Activated CD4-positive, alpha-beta T cell treated with anti-CD3 and anti-CD28 coated beads, Interleukin-2, amount 10 ng/mL, durations not matched to agents 7 days and 5 days (primary cell): ENCODE measurements at places on chromosomes 2 and 18. TPM values are rescaled to one million over a fixed set of nuclear protein-coding genes. Genes with fewer than 3 reads are reported as not detected.

Gene ASB18
- not detected for total RNA-seq

Gene ZNF236
- 23.9 TPM for total RNA-seq

Gene UGT1A8
- not detected for total RNA-seq

Gene CCDC195
- not detected for total RNA-seq

Gene KIAA2012
- total RNA-seq: not detected

Gene CAVIN2
- not detected for total RNA-seq

Gene NPHP1
- total RNA-seq: 0.27 TPM

DNA sequence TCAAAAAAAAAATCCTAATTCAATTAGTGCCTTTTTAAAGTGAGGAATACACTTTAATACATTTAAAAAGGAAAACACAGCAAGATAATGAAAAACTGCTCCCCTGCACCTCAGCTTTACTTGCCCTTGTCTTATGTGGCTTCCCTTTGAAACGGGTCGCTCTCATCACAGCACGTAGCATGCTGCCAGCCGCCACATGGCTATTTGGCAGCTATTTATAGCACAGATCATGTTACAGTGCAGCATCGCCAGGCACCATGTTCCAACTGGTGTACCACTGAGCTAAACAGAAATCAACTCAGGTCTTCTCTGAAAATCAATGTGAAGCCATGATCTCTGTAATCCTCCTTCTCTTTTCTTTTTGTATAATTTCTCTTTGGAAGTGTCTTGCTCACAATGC lies 65.1 kb downstream of the TMEM182 start:
- no peak for DNase-seq
- no peaks in the 10 kb centered on the region for H3K36me3 ChIP-seq
- no peak overlapping the region for H3K4me3 ChIP-seq
- H3K27ac ChIP-seq: no peak overlapping the region

GRCh38 chr2:23042216-23042906 lies 342.6 kb upstream of the KLHL29 start:
- DNase-seq: no peak
- no peaks in the 10 kb centered on the region for H3K27me3 ChIP-seq
- no peaks in the 10 kb centered on the region for H3K36me3 ChIP-seq
- H3K27ac ChIP-seq: no peak overlapping the region
- no peak overlapping the region for H3K4me3 ChIP-seq

DNA sequence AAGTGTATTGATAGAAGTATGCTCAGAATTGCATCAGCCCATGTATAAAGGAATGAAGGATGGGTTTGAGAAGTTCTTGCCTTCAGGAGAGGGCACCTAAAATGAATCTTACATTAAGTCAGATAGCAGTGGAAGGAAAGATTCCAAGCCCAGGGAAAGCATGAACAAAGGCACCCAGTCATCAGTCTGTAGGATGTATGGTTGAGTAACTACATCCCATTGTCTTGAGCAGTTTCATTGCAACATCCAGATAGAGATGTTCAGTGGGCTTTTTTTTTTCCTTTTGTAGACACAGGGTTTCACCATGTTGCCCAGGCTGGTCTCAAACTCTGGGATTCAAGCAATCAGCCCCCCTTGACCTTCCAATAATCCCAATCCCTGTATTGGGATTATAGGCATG lies 80.7 kb downstream of the ARHGAP28 start:
- no peaks in the 10 kb centered on the region for H3K4me1 ChIP-seq
- H3K27me3 ChIP-seq: no peaks in the 10 kb centered on the region
- no peaks in the 10 kb centered on the region for H3K36me3 ChIP-seq
- H3K27ac ChIP-seq: no peak overlapping the region
- no peak overlapping the region for H3K4me3 ChIP-seq

GRCh38 chr18:37383846-37384595 lies 181.6 kb downstream of the CELF4 start:
- DNase-seq: no peak
- no peak overlapping the region for H3K27ac ChIP-seq
- H3K4me3 ChIP-seq: no peak overlapping the region
- peaks cover 3% of the 10 kb centered on the region for H3K27me3 ChIP-seq

GRCh38 chr18:70582981-70583380 lies 294.1 kb downstream of the SOCS6 start:
- H3K36me3 ChIP-seq: no peaks in the 10 kb centered on the region
- no peaks in the 10 kb centered on the region for H3K4me1 ChIP-seq

- no peak overlapping the region for H3K27ac ChIP-seq
- H3K4me3 ChIP-seq: no peak overlapping the region
- no peaks in the 10 kb centered on the region for H3K27me3 ChIP-seq
- H3K36me3 ChIP-seq: peaks cover 50% of the 10 kb centered on the region
- peak; percentile 25 for DNase-seq
Observed at GRCh38 chr2:181904022-181904632, 12.6 kb downstream of the ITPRID2 start.

DNA sequence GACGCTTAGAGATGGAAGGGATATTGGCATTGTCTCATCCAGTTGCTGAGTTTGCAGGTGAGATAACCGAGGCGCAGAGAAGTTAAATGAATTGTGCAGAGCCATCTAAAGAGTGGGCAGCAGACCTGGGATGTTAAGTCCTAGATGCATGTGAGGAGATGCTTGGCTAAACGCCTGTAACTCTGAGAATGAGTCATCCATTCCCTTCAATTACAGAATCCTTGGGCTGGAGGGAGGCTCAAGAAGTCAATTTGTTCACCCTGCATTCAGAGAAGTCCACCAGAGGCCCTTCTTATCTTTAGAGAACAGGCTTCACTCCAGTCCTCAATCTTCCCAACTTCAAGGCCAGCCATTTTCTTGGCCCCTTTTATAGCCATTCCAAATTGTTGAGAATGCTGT lies 1.6 kb downstream of the EHD3 start:
- no peak for DNase-seq
- no peak overlapping the region for H3K4me3 ChIP-seq
- no peak overlapping the region for H3K27ac ChIP-seq
- H3K4me1 ChIP-seq: peaks cover 9% of the 10 kb centered on the region

DNA sequence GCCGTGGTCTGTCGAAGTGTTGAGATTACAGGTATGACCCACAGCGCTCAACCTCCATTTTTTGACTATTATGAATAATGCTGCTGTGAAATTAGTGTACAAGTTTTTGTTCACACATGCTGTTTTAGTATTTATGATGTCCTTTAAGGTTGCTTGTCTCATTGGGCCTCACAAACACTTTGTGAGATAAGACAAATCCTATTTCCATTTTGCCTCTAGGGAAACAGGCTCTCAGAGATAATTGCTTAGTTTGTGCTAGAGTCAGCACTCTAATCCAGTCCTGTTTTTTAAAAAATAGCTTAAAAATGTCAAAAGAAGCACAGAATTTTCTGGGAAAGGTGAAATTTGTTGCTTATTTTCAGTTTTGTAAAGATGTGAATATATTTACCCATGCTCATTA lies 43.3 kb upstream of the CUL3 start:
- H3K36me3 ChIP-seq: no peaks in the 10 kb centered on the region
- H3K27me3 ChIP-seq: no peaks in the 10 kb centered on the region
- no peak for DNase-seq
- H3K4me1 ChIP-seq: no peaks in the 10 kb centered on the region

DNA sequence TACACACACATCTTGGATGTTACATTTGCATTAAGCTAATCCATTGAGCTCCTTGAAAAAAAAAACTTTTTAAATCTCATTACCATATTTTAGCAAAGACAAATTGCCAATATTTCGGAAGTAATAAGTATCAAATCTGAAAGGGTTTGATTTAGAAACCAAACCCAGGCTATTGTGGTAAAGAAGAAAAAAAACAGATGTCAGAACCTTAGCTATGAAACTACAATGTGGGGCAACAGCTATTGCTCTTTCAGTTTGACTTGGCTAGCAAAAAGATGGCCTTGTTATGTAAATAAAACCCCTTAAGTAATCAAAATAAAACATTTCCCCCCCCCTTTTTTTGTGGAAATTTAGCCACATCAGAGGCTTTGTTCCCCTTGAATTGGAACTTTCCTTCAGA lies 41.2 kb upstream of the REG3A start:
- H3K4me1 ChIP-seq: no peaks in the 10 kb centered on the region
- H3K27ac ChIP-seq: no peak overlapping the region
- no peak overlapping the region for H3K4me3 ChIP-seq
- no peaks in the 10 kb centered on the region for H3K27me3 ChIP-seq
- no peaks in the 10 kb centered on the region for H3K36me3 ChIP-seq

- H3K27ac ChIP-seq: no peak overlapping the region
- no peaks in the 10 kb centered on the region for H3K27me3 ChIP-seq
- H3K4me1 ChIP-seq: peaks cover 10% of the 10 kb centered on the region
- no peak for DNase-seq
- H3K36me3 ChIP-seq: peaks cover 4% of the 10 kb centered on the region
Observed at GRCh38 chr2:86697551-86698104, 22.5 kb upstream of the RMND5A start.

GRCh38 chr2:228731517-228731916 lies 539.6 kb downstream of the PID1 start:
- no peak overlapping the region for H3K27ac ChIP-seq
- no peak for DNase-seq
- H3K4me1 ChIP-seq: no peaks in the 10 kb centered on the region
- H3K4me3 ChIP-seq: no peak overlapping the region
- no peaks in the 10 kb centered on the region for H3K36me3 ChIP-seq
- no peaks in the 10 kb centered on the region for H3K27me3 ChIP-seq

GRCh38 chr18:48893608-48894600 lies 56.9 kb downstream of the SMAD7 start:
- no peak for DNase-seq
- H3K4me1 ChIP-seq: peaks cover 4% of the 10 kb centered on the region
- no peak overlapping the region for H3K4me3 ChIP-seq
- H3K27me3 ChIP-seq: peaks cover 3% of the 10 kb centered on the region
- no peaks in the 10 kb centered on the region for H3K36me3 ChIP-seq

GRCh38 chr18:43735570-43735969 lies 458.3 kb upstream of the SYT4 start:
- DNase-seq: no peak
- no peak overlapping the region for H3K27ac ChIP-seq
- H3K27me3 ChIP-seq: no peaks in the 10 kb centered on the region
- no peaks in the 10 kb centered on the region for H3K36me3 ChIP-seq
- no peak overlapping the region for H3K4me3 ChIP-seq

DNA sequence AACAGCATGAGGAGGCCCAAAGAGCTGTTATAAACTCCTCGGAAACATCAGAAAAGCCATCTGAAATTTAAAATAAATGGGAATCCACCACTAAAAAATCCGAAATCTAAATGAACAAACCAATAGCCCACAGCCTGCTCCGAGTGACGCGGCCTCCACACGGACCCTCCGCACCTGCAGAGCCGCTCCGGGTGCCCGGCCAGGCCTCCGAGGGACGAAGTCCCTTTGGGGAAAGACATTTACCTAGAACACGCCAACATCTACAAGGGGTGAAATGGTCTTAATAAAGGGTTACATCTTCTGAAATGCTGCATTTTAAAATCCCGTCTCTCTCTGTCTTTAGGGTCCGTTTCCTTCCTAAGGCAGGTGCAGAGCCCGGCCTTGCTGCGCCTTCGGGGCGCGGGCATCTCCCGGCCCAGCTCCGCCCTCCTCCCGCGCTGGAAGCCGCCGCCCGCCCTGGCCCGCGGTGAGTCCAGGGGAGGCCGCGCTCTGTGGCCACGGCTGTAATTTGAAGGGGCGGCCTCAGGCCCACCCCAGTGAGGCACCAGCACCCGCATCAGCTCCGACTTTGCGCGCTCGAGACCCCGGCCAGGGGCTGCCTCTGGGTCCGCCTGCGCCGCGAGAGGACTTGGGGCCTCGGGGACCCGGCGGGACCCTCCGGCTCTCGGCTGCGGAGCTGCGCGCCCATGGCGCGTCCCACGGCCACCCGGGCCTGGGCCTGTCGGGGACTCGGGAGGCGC lies 42.3 kb upstream of the CTDP1 start:
- no peak overlapping the region for H3K27ac ChIP-seq
- no peak overlapping the region for H3K4me3 ChIP-seq
- H3K4me1 ChIP-seq: no peaks in the 10 kb centered on the region
- H3K36me3 ChIP-seq: no peaks in the 10 kb centered on the region
- H3K27me3 ChIP-seq: peaks cover 5% of the 10 kb centered on the region

DNA sequence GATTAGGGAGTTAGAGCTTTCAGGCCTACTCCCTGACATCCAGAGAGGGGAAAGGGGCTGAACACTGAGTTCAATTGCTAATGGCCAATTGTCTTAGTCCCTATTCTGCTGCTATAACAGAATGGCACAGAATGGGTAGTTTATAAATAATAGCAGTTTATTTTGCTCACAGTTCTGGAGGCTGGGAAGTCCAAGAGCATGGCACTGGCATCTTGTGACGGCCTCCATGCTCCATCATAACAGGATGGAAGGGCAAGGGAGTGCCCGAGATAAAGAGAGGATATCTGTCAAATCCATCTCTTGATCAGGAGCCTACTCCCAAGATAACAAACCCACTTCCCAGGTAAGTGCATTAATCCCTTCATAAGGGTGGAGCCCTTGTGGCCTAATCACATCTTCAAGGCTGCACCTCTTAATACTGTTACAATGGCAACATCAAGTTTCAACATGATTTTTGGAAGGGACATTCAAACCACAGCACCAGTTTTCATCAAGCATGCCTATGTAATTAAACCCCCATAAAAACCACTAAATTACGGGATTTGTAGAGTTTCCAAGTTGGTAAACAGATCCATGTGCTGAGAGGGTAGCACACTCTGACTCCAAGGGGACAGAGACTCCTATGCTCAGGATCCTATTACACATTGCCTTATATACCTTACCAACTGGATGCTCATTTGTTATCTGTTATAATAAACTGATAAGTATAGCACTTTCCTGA lies 44.6 kb downstream of the BAZ2B start:
- no peak for DNase-seq
- H3K4me3 ChIP-seq: no peak overlapping the region

- H3K36me3 ChIP-seq: no peaks in the 10 kb centered on the region
- no peak for DNase-seq
- H3K27me3 ChIP-seq: peaks cover 19% of the 10 kb centered on the region
- no peak overlapping the region for H3K27ac ChIP-seq
- no peaks in the 10 kb centered on the region for H3K4me1 ChIP-seq
Observed at GRCh38 chr18:63553081-63553480, 10.9 kb downstream of the SERPINB12 start.

- no peak for DNase-seq
- peak overlapping the region; percentile 36 for H3K4me3 ChIP-seq
- H3K36me3 ChIP-seq: no peaks in the 10 kb centered on the region
Observed at GRCh38 chr2:231680992-231681852, 27.1 kb upstream of the PTMA start.

DNA sequence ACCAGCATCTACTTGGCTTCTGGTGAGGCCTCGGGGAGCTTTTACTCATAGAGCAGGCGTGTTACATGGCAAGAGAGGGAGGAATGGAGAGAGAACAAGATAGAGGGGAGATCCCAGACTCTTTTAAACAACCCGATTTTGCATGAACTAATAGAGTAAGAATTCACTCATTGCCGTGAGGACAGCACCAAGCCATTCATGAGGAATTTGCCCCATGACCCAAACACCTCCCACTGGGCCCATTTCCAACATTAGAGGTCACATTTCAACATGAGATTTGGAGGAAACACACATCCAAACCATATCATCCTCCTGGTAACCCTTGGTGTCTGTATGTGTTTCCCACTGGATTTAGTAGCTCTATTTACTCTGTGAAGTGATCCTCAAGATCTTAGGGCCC lies 249.9 kb upstream of the SP5 start:
- H3K27me3 ChIP-seq: no peaks in the 10 kb centered on the region
- H3K4me1 ChIP-seq: no peaks in the 10 kb centered on the region
- no peak overlapping the region for H3K27ac ChIP-seq
- no peak overlapping the region for H3K4me3 ChIP-seq
